Cortex of kidney (tissue), 1 donor: ENCODE measurements at places on chromosomes 2 and 18.

GRCh38 chr2:182897137-182897536 lies 30.7 kb upstream of the FRZB start:
- DNase-seq, result no peak

DNA sequence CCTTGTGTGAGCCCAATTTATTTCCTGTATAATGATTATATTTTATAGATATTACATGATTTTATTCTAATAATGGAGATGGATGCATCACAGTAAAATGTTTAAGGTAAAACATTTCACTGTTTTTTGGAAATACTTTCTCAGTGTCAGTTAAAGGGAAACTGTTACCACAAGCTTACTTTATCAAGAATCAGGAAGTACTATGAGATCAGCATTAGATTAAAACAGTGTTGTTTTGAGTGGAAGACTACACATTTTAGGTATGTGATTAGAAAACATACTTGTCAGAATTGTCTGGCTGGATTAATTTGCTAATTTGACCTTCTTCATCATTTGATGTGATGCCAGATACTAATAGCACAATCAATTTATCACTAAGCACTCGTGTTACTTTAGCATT lies at the start of gene HRH4:
Gene HRH4 (plus strand): TSS at position 250 of the 400 bp plus-strand sequence. CDS start 92 bp downstream, at position 342.
- DNase-seq, result no peak

- DNase-seq, result no peak
Measured at GRCh38 chr2:46857871-46858701, 57.5 kb downstream of the MCFD2 start.

- no peak for DNase-seq
Measured at GRCh38 chr2:216389570-216389969, 17.3 kb upstream of the MARCHF4 start.

DNA sequence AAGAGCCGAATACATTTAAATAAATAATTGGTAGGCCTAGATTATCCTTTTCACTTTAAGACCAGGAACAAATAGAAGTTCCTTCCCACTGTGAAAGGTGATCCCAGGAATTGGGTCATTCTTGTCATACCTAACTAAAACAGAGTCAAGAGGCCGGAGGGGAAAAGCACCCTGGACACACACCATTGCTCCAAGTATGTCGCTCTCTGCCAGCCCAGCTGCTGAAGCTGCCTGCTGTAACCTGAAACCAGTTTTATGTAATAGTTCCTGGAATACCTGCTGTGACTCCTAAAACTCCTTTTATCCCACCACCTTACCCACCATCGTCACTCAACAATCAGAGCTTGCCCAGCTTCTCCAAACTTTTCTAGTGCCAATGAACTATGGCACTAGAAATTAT lies 217.1 kb downstream of the PTPRM start:
- DNase-seq, result no peak

GRCh38 chr2:148720501-148721001 lies 76.0 kb downstream of the EPC2 start:
- no peak for DNase-seq

DNA sequence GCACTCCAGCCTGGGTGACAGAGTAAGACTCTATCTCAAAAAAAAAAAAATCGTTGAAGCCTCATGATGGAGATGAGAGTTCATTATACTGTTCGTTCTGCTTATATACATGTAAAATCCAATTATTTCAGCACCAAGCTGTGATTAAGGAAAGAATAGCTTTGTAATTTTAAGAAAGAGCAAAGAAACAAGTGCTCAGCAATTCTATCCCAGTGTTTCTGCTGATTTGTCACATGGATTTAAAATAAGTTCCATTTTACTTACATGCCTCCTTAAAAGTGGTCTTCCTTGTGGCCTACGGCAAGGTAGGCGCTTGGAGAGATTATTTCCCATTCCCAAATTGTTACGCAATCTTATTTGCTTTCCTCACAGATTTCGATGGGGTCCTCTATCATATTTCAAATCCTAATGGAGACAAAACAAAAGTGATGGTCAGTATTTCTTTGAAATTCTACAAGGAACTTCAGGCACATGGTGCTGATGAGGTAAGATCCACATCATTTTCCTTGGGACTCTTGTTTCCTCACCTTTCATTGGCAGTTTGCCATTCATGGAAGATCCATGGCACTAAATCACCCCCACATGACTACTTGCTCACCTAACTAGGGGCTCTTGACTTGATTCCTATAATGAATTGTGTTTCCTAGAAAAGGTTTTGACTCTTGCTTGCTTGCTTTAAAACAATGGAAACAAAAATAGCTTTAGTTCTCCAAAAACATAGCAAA lies 11.5 kb downstream of the ARPC2 start:
- DNase-seq, result no peak

GRCh38 chr2:88597168-88597567 lies 30.1 kb downstream of the EIF2AK3 start:
- no peak for DNase-seq

- DNase-seq, result no peak
Measured at GRCh38 chr2:8740136-8740535, 58.3 kb downstream of the ID2 start.

DNA sequence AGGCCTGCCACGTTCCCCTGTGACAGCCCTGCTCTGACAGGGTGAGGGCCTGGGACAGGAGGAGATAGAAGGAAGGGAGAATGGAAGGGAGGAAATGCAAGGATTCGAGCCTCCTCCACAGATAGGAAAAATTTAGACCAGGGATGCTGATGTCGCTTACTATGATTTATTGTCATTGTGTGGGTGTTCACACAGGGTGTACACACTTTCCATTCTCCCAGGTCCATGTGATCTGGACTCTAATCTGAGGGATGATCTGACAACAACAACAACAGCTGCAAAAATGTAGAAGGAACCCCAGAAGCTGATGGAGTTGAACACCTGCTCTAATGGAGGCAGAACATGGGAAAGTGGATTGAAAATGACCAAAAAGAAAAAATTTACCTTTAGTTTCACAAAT lies 231.7 kb upstream of the TNP1 start:
- no peak for DNase-seq

GRCh38 chr2:189629531-189630453 lies 31.5 kb upstream of the ASNSD1 start:
- DNase-seq, result no peak

- DNase-seq, result no peak
Measured at GRCh38 chr2:48414980-48415835, 114.7 kb upstream of the STON1 start.

DNA sequence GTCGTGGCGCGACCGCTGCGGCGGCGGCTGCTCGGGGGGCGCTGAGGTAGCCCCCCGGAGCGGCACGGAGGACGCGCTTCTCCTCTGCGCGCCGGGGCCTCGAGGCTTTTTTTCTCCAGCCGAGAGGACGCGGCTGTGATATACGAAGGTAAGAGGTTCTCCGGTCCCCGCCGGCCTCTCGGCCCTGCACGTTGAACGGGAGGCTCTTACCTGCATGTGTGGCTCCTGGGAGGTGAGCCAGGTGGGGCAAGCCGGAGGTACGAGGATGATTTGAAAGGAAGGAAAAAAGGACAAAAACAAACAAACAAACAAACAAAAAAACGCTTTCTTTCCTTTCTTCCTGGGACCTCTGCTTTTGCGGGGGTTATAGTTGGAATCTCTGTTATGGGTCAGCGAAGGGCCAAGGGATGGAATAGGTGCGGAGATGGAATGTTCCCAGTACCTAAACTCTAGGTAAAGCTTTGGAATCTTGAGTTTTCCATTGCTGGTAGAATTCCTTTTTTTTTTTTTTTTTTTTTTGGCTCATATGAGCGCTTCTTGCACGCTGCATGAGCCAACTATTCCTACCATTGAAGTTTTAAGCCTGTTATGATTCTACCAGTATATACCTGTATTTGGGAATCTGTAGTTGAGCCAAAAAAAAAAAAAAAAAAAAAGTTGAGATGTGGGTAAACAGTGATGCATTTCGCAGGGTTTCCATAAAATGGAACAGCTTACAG lies 674 bp downstream of the PTPN4 start:
- no peak for DNase-seq

GRCh38 chr2:75108937-75109482 lies 90.3 kb downstream of the TACR1 start:
- DNase-seq, result no peak

- DNase-seq, result no peak
Measured at GRCh38 chr2:155368934-155369333, 670.4 kb downstream of the KCNJ3 start.

- DNase-seq, result no peak
Measured at GRCh38 chr2:152083202-152083875, 15.5 kb downstream of the CACNB4 start.
